ENCODE measurements at places on chromosomes 2 and 18.

GRCh38 chr2:11852526-11853196 lies 106.2 kb downstream of the LPIN1 start:
- no peak for DNase-seq

DNA sequence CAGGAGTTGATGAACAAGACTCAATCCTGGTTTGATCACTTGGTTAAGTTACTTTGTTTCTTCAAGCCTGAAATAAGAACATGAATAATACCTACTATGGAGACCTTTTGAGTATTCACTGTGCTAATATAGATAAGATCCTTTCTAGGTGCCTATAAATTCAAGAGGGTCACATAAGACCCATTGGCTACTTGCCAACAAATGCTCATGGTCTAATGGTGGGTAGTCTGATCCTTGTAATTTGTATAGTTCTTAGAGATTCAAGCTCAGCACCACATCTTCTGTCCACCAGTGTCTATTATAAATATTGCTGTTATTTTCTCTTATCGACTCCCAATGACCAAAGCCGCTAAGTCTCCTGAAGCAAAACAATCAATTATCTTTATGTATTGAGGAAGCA lies 27.4 kb upstream of the ACSL3 start:
- DNase-seq, result no peak

DNA sequence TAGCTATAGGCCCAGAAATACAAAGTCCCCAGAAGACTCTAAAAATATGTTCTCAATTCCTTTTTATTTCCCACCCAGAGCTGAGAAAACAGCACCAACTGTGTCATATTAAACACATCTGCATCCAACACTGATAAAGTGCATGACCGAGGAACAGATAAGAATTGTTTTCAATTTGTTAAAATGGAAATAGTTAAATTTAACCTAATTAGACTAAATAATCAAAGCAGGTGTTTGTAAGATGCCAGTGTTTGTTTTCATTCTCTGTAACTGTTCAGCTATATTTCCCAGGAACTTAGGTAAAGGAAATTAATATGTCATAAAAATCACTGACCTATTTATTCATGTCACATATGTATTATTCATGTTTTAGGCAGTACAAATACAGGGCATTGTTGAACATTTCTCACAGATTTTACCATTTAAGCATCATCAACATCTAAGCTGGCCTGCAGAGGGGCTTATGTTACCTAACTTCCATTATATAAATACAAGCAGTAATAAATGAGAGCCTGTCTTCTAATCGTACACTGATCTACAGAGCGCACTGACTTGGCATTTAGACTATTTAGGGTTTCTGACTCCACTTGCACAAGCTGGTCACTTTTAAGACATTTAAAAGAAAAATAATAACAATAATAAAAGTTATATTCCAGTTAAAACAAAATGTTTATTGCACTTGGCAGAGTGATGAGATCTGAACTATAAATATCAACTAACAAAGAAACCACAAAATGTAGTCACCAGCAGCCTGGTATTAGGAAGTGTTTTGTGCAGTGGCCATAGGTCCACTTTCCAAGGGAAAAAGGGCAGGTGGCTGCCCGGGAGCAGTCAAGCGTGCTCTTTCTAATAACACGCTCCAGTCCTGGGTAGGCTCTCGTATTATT lies 86.6 kb upstream of the ZFP36L2 start:
- no peak for DNase-seq

DNA sequence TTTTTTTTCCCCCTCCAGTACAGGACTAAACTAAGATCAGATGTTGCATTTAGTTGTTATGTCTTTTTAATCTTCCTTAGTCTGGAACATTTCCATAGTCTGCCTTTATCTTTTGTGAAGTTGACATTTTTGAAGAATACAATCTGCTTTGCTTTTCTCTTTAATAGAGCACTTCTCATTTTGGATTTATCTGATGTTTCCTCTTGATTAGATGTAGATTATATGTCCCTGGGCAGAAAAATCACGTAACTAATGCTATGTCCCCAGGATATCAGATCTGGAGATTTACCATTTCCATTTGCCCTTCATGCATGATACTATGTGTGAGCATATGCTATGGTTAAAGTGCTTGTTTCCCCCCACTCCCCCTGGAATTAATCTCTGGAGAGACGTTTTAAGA lies 6.2 kb downstream of the ZNF638 start:
- DNase-seq, result no peak

DNA sequence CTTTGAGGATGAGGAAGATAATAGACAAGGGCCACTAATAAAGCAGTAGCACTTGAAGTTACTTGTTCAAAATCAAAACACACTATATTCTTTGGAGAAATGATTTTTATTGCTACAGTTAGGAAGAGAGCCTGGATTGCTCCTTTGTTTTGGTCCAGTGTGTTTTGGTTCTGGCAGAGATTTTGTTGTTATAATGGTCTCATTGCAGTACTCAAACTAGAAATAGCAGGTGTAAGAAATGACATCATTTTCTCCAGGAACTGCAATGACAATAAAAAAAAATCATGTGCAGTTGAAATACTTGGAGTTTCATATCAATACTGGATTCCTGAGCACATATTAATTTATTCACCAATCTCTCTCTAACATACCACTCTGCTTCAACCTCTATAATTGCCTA lies 490.3 kb downstream of the CCDC85A start:
- no peak for DNase-seq

DNA sequence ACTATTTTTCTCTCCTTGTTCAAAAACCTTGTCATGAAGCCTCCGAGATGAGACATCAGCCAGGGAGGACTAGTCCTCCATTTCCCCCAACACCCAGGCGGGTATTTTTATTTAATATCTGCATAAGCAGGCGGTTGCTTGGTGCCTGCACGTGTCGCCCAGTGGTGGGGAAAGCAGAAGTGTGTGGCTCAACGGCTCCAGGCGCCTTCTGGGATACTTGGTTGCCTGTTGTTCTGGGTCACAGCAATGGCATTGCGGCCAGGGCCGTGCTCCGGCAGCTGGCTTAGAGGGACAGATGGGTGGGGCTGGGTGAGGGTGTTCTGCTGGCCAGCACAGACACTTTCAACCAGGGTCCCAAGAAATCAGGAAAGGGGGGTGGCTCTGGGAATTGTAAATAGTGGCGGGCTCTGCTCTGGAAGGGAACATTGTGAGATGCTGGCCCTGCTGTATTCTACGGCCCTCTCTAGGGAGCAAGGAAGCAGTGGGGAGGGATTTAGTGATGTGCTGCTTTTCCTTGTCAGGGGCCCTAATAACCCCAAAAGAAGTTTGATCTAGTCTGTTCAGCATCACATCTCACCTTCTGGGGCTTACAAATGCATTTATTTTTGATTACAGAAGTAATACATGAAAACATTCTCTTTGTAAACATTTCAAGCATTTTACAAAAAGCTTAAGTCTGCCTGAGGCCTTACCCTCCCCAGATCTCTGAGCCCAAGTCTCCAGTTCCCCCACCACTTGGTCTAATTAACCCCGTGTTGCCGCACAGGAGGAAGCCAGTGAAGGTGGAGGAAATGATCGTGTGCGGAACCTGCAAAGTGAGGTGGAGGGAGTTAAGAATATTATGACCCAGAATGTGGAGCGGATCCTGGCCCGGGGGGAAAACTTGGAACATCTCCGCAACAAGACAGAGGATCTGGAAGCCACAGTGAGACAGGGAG lies 1.1 kb downstream of the VAMP8 start:
- DNase-seq, result peak; percentile 18

- DNase-seq, result no peak
Observed at GRCh38 chr18:8491516-8491915, 117.7 kb upstream of the RAB12 start.

Measured in Calu3 (cell line).